ENCODE measurements at places on chromosomes 1 and 21.

DNA sequence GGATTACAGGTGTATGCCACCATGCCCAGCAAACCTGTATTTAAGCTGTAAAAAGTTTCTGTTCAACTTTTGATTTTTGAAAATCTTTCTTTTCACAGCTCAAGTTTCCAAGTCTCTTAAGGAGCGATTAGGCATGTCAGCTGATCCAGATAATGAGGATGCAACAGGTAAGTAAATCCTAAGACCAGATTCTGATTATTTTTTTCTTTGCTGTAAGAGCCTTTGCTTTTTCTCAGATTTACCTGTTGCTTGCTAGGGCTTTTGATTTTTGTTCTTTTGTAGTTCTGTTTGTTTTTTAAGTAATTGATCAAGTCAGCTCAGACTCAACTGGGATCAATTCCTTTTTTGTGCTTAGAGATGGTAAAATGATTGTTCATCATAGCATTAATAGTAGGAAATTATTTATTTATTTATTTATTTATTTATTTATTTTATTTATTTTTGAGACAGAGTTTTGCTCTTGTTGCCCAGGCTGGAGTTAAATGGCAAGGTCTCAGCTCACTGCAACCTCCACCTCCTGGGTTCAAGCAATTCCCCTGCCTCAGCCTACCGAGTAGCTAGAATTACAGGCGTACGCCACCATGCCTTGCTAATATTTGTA lies 21.1 kb upstream of the SNRPE start:
- DNase-seq: no peak

- no peak for DNase-seq
Measured at GRCh38 chr1:222326006-222326709, 221.7 kb downstream of the HHIPL2 start.

- no peak for DNase-seq
Measured at GRCh38 chr1:112727716-112728115, 12.6 kb upstream of the PPM1J start.

DNA sequence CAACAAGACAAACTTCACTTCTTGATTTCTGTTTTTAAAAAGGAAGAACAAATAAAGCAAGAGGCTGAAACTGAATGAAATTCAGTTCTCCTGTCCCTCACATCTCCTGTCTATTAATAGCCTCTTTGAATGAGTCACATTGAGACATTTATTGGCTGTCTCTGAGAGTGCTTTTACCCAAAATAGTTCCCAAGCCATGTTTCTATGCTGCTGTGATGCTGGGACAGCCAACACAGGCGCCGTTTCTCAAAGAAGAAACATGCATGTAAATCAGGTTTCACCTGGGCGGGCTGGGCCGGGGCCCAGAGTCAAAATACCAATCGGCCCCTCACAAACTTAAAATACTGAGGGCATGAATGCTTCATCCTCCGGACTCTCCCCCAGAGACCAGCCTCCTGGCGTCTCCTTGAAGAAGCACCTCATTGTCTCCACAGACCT lies 105.2 kb downstream of the EDEM3 start:
- DNase-seq: no peak

- no peak for DNase-seq
Measured at GRCh38 chr1:225777058-225777582, 506 bp upstream of the SRP9 start.

DNA sequence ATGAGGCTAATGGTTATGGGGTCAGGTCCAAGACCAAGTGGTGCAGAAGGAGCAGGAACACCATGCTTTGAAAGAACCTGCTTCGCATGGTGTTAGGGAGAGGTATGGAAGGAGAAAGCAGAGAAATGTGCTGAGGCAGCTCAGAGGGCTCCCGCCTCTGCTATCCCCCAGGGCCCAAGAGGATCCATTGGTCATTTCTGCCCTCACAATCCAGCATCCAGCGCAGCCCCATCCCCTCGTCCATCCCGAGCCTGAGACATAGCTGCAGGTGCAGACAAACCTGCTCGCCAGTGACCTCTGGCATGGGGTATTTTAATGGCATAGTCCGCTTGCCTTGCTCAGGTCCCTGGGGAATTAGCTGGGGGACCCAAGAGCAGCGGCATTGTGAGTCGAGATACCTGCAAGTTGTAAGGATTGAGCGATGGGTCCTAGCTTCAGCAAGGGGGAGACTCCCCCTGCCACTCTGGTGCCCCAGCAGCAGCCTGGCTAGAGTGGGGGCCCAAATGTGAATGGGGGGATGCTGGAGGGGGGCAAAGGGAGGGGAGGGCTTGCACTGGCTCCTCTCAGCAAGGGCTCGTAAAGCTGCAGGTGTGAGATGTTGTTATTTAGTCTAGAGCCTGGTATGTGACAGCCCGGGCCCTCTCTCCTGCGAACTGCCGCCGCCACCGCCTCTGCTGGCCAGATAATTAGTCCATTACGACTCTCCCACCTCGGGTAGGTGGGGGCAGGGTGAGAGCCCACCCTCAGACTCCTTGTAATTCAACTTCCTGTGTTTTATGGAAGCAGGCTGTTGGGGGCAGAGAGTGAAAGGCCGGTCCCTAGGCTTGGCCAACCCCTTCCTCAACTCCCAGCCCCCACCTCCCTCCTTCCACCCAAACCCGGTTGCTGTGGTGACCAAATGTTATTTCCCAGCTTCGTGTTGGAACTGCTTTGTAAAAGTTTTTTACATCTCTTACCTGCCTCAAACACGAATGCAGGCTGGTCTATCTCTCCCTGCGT lies 118.8 kb downstream of the RNF220 start:
- no peak for DNase-seq

DNA sequence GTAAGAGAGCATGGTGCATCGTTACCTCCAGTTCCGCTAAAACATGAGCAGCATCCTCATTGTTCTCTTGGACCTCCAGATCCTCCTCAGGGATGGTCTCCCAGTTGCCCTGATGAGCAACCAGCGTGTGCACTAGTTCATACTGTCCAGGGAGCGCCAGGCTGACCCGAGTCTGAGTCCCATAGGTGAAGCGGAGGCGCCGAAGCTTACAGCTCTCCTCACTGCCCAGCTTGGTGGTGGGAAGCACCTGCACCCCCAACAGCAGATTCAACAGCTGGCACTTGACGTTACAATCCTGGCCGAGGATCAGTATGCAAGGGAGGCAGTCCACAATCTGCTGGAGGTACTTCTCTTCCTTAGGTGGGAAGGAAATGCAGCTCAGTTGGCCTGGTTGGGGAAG lies 24.1 kb downstream of the DSTYK start:
- no peak for DNase-seq

- DNase-seq: no peak
Measured at GRCh38 chr1:89276690-89277089, 4.0 kb upstream of the GBP5 start.

DNA sequence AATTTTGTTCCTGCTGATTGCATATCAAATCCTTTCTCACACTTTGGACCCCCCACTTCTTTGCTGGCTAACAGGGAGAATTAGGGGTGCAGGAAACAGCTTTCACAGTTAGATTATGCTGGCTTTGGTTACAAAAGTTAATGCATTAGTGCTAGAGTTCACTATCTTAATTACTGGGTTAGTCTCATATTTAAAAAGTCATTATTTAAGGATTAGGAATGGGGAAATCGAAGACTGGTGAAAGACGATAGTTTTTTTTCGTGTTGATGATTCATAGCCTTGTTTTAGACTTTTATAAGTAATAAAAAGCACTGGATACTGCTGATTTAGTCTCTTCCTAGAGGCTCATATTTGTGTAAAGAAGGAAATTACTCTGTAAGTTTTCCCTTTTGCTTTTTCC lies 11.6 kb downstream of the ST6GALNAC3 start:
- no peak for DNase-seq

- no peak for DNase-seq
Measured at GRCh38 chr1:6519935-6520671, 28.6 kb upstream of the PLEKHG5 start.

- DNase-seq: no peak
Measured at GRCh38 chr1:99829269-99829668, 20.9 kb upstream of the AGL start.

- DNase-seq: no peak
Measured at GRCh38 chr1:198171667-198172540, 15.1 kb downstream of the NEK7 start.

DNA sequence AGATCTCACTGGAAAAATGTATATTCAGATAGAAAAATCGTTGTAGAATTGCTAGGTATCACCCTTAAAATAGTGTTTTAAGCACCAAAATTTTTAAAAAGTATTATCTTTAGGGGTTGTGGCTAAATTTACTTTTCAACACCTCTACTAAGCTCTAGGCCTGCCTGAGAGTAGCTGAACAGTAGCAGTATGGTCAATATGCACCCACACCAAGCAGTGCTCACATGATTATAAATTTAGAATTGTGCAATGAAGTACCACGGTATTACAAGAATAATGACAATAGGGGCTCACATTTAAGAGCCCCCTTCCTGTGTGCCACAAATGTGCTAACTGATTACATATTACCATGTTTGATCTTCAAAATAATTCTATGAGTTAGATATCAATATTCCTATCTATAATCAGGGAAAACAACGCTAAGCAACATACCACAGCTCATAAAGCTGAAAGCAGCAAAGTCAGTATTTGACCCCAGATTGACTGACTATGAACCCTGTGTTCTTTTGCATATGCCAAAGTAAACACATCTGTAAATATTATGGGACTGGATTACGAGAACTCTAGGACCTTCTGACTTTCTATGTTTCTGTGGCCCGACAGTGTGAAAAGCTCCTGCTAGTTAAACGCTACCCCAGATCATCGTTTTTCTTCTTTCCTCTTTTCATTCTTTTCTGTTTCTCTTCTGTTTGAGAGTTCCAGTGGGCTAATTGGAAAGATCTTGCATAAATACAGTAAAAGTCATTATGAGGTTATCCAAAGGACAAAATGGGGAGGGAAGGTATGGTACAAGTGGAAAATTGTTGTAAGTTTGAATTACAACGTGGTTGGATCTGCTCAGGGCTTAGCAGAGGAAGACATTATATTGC lies 201.1 kb upstream of the C1orf87 start:
- DNase-seq: no peak

- no peak for DNase-seq
Measured at GRCh38 chr1:111571987-111572386, 47.6 kb upstream of the RAP1A start.

DNA sequence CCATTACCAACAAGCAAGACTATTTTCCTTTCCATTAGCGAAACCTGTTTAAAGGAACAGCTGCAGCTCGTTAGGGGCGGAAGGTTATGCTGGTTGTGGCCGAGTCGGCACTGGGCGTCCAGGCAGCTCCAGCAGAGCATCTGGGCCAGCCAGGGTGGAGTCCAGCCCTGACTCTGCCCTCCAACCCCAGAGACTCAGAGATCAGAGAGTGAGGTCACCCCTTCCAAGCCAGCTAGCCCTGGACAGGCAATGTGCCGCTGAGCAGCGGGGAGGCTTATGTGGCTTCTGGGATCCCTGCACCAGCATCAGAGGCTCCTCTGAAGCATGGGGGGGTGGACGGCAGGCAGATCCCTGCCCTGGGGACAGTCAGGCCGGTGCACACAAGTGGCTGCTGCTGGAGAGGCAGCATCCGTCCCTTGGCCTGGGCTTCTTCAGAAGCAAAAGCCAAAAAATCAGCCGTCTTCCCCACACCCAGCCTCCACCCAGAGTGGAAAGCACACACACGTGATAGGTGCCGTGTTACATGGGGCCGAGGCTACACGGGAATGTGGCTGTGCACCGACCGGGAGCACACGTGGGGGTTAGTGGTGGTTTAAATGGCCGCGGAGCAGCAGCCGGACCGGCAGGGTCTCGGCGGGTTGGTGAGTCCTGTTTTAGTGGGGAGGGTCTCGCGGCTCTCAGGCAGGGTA lies 30.1 kb downstream of the SLC66A1 start:
- no peak for DNase-seq

- DNase-seq: no peak
Measured at GRCh38 chr21:41321908-41322495, 5.4 kb downstream of the FAM3B start.

GRCh38 chr1:6497867-6498575 lies 6.6 kb upstream of the PLEKHG5 start:
- DNase-seq: no peak

GRCh38 chr1:186710696-186711095 lies 30.5 kb upstream of the PTGS2 start:
- no peak for DNase-seq

- DNase-seq: no peak
Measured at GRCh38 chr1:157497987-157498735, 54.2 kb downstream of the FCRL5 start.

DNA sequence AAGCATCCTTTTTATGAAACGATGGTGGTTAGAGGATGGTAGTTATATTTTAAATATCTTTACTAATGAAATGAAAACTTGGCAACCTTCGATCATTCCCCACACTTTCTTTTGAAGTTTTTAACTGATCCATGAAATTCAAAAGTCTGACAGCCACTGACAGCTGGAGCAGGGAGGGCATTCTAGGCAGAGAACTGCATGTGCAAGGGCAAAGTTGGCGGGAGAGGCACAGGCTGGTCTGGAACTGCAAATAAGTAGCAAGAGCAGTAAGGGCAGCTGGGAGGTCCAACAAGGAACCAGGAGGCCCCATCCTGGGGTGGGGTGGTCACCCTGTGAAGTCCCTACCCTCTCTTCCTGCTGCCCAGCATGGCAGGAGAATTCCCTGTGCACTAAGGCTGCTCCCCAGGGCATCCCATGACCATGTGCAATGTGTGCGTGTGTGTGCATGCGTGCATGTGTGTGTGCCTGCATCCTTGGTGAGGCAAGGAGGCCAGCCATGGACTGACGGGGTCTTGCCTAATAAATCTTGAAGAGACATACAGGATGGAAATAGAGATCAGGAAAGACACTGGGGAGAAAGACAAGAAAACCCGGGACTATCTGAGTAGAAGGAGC lies 33.1 kb upstream of the FOXO6 start:
- no peak for DNase-seq

DNA sequence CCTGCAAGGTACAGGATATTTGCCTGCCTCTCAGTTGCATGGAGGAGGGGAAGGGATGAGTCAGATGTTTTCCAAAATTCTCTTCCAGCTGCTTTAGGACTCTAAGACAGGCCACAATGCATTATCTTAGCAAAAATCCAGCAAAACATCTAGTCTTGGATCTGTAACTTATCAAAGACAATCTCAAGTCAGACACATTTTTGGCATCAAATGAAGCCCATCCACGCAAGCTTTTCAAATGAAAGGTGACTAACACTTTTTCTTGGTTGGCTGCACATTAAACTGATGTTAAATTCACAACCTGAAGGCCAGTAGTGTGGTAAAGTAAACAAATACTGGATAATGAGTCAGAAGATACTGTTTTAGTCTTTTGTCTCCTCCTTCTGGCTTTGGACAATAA lies 21.3 kb downstream of the FAM78B start:
- no peak for DNase-seq

GRCh38 chr1:245133995-245134715 lies 20.6 kb upstream of the KIF26B start:
- DNase-seq: no peak

DNA sequence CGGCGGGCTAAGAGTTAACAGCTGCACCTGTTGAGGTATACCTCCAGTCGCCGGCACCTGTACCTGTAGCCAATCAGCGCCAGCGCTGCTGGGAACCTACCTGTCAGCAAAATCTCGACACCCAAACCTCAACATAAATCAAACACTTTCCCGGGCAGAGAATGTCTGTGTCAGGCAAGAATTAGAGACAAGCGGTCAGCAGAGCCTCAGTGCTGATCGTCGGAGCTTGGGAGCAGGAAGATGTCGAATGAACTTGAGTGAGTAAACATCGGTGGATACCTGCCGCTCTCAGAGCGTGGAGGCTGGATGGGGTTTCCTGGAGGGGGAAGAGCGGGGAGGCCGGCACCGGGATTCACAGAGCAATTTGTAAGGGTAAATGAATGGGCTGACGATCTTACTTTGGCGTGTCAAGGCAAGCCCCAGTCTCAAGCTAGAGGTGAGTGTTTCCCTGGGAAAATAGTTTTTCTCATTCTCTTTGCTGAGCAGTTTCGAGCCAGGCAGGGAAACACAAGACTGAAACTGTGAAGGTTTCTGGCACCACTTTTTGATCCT lies at the start of gene GRHL3:
TSS of gene GRHL3 (plus strand) at position 46 of the 552 bp plus-strand sequence. CDS start at position 241, 195 bp downstream.
- peak; percentile 34 for DNase-seq

Measured in NCI-H1048 (cell line).